ENCODE measurements at places on chromosomes 6 and 20.
A peak's percentile ranks its signal among the peaks of the same experiment; 100 is the strongest.

GRCh38 chr6:142692942-142693341 is 252.0 kb downstream of the HIVEP2 start:
- peak; percentile 28 for DNase-seq

DNA sequence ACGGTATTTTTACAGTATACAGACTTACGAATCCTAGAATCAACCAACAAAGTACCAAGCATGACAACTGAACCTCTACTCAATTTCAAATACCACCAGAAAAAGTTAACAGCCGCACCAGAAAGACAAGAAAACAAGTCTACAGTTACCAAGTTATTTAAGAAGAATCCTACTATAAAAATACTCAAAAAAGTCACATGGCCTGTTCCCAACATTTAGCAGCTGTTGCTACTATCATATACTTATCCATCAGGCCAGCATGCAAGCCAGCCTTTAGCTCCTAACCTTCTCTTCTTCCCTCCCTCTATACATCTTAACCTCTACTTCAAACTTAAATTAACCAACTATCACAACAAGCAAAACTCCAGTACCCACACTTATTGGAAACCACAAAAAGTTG is 1.9 kb downstream of the SYNCRIP start:
- no peak for DNase-seq

DNA sequence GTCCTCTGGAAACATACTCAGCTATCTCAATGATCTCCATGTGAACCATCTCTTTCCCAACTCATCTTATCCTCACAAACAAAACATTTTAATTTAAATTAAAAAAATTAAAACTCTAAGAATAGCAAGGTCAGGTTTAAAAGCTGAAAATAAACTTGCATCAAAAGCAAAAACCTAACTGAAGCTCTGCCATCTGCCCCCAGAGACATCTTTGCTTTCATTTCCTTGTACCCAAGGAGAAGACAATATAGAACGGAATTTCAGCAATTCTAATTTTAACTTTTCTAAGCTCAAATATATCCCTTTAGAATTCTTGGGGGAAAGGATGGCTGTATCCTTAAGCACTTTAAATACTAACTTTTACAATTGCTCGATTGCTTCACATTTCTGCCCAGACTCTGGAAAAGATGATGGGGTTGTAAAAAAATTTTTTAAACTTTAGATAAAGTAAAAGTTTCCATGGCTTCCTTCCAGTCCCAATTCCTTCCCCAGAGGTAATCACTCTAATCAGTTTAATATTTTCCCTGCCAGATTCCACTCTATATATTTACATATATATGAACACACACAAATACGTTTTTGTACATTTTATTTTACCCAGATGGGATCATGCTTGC is 69.2 kb upstream of the SMIM29 start:
- no peak for DNase-seq

- DNase-seq: no peak
Observed at GRCh38 chr6:110612298-110612697, 135.9 kb upstream of the SLC22A16 start.

DNA sequence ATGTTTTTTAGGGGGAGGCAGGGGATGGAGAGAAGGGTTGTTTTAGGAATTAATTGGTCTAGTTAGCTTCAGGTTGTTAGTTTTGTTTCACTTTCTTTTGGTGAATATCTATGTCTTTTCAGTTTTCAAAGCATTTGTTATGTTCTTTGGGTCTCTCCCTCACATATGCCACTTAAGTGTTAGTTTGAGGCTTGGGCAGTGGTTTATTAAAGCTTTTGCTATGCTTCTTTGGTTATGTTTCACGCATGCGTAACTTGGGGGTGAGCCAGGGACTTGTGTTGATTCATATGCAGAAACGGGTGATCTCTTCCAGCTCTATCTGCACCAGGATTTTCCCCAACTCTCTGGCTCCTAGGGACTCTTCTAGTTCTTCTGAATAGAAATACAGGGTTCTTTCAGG is 11.4 kb upstream of the MMS22L start:
- no peak for DNase-seq

DNA sequence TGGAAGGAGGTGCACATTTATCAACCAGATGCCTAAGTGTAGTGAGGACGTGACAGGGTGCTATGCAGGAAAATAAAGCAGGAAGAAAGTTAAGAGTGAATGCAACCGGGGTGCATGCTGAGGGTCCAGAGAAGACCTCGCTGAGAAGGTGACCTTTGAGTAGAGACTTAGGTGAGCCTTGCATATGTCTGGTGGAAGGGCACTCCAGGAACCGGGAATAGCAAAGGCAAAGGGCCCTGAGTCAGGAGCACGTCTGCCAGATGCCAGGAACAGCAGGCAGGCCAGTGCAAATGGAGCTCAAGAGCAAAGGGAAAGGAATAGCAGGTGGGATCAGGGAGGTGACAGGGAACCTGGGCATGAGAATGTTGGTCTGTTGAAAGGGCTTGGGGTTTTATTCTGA is 445.5 kb downstream of the PREX1 start:
- no peak for DNase-seq

- DNase-seq: no peak
Observed at GRCh38 chr6:54002116-54002515, 109.1 kb upstream of the MLIP start.

Measured in activated T-helper 2 cell treated with anti-CD3 and anti-CD28 coated beads, Interferon-gamma antibody, Interleukin-2, Interleukin-4, amounts not matched to agents 10 μg/mL and 5 μg/mL and 100 μg/mL, durations not matched to agents 14 hours and 24 hours and 36 hours (primary cell).